ENCODE measurements at places on chromosomes 7 and 10.

DNA sequence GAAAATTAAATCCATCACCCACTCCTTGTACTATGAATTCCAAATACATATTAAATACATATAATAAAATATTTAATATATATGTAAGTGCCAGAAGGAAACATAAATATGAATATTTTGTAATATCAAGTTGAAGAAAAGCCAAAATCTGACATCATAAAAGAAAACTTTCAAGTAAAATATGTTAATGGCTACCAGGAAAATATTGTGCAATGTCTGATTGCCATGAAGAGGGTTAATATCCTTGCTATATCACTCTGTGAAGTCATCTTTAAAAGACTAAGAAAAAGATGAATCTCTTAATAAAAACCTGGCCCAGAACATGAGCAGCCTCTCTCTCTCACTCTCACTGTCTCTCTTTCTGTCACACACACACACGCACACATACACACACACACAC, 130.2 kb downstream of the EGFR start:
- DNase-seq, result no peak

GRCh38 chr7:90629297-90629918, 33.3 kb downstream of the CDK14 start:
- peak; percentile 82 for DNase-seq

- peak; percentile 51 for DNase-seq
Observed at GRCh38 chr7:131619336-131620305, 63.2 kb upstream of the PODXL start.

- peak; percentile 36 for DNase-seq
Observed at GRCh38 chr10:68082872-68083271, 7.8 kb upstream of the HERC4 start.

DNA sequence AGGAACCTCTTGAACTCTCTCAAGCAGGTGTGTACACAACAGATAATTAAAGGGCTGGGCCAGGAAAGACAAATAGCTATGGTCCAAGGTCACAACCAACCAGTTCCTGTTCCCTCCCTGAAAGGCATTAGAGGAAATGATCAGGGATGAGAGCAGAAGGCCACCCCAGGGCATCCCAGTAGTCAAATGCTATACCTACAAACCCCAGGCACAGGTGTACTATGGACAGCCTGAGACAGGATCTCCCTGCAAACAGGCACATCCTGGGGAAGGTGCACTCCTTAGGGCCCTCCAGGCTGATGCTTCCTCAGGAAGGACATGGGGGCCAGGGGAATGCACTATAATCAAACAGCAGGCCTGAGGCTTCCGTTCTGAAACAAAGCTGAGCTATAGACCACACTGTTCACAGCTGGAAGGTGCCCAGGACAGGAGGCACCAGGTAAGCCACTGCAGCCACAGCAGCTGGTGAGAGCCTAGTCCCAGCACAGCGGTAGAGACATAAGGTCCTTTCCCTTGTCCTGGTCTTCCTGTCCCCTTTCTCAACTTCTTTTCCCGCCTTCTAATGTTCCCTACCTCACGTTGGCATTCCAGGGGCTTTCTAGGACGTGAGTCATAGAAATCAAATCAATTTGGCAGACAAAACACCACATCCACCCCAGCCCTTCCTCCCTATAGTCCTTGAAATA, 13.3 kb downstream of the PARP12 start:
- DNase-seq, result no peak

- no peak for DNase-seq
Observed at GRCh38 chr7:64642046-64642445, 23.9 kb upstream of the ZNF107 start.

DNA sequence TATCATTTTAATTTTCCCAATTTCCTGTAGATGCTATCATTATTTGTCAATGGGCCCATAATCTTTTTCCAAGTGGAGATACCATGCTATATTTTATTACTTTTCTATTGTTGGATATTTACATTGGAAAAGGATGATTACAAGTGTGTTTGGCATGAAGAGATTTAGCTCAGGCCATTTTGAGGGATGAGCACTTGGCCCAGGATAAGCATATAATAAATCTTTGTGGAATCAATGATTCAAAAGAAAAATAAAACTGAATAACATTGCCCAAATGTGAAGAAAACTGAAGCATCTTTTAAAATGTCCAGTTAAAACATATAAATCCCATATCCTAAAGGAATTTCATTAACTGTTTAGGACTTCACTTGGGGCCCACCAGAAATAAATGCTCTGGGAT, 260.9 kb upstream of the BMPER start:
- no peak for DNase-seq

DNA sequence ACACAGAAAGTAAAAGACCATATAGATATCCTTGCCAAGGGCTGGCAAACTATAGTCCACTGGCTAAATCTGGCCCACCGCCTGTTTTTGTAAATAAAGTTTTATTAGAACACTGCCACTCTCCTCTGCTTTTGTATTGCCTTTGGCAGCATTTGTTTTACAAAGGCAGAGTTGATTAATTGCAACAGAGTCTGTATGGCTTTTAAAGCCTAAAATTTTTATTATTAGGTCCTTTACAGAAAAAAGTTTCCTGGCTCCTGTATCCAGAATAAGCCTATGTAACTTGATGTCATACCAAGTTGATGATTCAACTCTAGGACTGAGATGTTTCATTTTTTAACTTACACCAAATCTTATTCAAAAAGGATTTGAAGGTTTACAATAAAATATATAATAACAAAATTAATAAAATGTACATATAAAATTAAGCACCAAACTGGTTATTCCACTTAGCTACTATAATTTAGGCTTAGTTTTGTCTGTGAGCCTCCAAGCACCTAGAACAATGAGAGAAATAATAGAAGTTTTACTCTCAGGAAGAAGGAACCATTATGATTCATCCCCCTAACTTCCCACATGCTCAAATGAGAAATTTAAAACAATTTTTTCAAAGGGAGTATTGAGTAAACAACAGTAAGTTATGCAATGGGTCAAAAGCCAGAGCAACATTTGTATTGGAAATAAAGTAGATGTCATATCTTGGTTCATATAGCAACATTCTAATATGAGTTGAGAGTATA, 31.9 kb downstream of the CPED1 start:
- DNase-seq, result peak; percentile 22

GRCh38 chr7:79622781-79623180, 169.3 kb upstream of the MAGI2 start:
- no peak for DNase-seq

- DNase-seq, result peak; percentile 63
Observed at GRCh38 chr10:48478980-48479811, 125.7 kb downstream of the ARHGAP22 start.

DNA sequence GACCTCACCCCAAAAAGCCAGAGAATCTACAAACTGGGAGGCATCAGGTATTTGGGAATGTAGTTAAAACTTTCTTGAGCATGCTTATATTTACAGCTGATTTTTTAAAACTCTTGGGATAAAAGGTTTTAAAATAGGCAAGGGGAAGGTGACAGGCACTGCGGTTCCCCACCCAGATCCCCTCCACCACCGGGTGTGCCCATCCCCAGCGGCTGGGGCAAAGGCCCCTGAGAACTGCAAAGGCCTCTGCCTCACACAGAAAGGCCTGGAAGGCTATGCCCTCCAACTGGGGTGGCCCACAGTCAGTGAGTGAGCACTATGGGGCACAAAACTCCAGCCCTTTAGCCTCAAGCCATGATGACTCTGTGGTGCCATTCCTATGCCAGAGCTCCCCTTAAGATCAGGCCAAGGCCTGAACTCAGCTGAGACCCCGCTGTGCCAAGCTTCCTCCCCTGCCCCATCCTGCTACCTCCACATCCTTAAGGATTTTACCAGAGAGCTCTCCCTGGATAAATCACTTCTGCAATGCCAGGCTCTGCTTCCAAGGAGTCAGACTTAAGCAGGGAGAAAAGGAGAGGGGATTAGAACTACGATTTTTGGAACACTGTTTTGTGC, 299.1 kb downstream of the GRID1 start:
- no peak for DNase-seq

DNA sequence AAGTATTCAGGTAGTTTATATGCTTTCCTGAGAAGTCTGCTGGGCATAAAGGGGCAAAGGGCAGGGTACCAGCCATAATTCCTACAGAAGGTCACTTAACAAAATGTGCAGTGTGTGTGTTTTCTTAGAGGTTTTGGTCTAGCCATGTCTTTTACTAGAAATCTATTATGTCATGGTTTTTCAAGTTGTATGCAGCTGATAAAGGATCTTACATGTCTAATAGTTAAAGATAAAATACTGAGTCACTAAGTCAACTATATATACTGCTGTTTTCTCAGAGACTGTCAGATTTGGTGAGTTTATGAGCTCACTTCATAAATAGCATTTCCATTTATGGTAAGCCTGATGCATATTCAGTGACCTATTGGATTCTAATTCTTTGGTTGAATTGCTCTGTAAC, 7.7 kb downstream of the CASP2 start:
- DNase-seq, result peak; percentile 29

- DNase-seq, result no peak
Observed at GRCh38 chr7:124956160-124956559, 26.5 kb upstream of the POT1 start.

DNA sequence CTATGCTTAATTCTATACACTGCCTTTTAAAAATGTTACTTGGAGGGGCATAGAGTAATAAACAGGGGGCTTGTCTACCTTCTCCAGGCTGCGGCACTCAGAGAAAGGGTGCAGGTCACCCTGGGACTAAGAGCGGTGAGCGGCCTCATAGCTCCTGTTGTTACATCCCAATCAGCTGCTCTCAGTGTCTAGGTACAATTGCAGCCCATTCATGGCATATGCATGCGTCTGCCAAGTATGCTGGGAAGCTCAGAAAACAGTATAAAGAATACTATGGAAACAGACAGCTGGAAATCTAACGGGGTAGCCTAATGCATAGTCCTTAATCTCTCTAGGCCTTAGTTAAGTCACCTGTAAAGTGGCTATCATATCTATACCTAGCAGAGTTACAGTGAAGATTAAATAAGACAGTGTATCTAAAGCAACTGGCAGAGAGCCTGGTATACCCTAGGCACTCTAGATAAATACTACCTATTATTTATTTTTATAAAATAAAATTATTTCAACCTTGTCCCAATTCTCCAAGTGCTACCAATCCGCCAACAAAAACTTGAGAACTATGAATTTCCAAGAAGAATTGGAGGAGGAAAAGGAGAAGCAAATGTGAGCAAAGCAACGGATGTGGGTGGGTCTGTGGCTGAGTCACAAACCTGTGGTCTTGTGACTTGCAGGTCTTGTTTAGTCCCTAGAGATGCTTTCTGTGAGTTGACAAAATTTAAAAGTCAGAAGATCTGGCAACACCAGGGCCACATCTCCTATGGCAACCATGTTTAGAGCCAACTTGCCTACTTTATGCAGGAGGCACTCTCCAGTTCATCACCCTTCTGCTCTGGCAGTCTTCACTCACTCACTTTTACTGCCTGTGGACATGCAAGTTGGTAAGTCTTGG, 183.0 kb downstream of the RAPGEF5 start:
- DNase-seq, result peak; percentile 88

GRCh38 chr10:93541402-93542357, 24.8 kb upstream of the FFAR4 start:
- DNase-seq, result peak; percentile 53

GRCh38 chr7:4204513-4205165, 477.5 kb upstream of the FOXK1 start:
- DNase-seq, result no peak

GRCh38 chr10:89207181-89207800, at the start of gene CH25H:
TSS of gene CH25H (minus strand) at chr10:89207317. CDS start at chr10:89207292, 25 bp downstream.
- peak; percentile 67 for DNase-seq

DNA sequence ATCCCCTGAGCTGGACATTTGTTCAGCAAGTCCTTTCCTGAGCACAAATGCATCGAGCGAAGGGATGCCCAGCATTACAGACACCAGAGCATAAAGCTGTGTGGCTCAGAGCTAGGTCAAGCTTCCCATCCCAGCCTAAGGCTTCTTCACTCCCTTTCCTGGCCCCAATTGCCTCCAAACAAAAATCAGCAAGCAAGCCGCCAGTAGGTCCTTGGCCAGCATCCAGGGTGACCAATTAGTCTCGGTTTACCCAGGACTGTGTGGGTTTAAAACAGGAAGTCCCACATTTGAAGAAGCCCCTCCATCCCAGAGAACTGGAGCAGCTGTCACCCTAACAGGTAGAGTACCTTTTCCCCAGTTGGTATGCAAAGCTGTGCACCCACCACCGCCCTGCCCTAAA, 51.2 kb downstream of the PRKAG2 start:
- DNase-seq, result no peak

Measured in hematopoietic multipotent progenitor cell treated with erythropoietin and hydrocortisone succinate and interleukin-3 and kit ligand, for 4 days (in vitro differentiated cells).